ENCODE measurements at places on chromosomes 1 and 21. TPM values are rescaled to one million over a fixed set of nuclear protein-coding genes. Genes with fewer than 3 reads are reported as not detected.
A peak's percentile ranks its signal among the peaks of the same experiment; 100 is the strongest.

The CLDN17 gene
- not detected for total RNA-seq

The TIE1 gene
- 2.2 TPM for total RNA-seq

The CFAP74 gene
- 0.12 TPM for total RNA-seq

The SYCP1 gene
- total RNA-seq: not detected

The MDM4 gene
- total RNA-seq: 98.2 TPM

The DNALI1 gene
- total RNA-seq: 28.6 TPM

The FCRL6 gene
- total RNA-seq: not detected

The APOBEC4 gene
- total RNA-seq: not detected

The COL9A2 gene
- total RNA-seq: 9.0 TPM

The HORMAD1 gene
- not detected for total RNA-seq

The MIS18A gene
- total RNA-seq: 50.9 TPM

The RNF11 gene
- total RNA-seq: 45.2 TPM

The HTR1D gene
- not detected for total RNA-seq

GRCh38 chr1:94543001-94543400 lies 1.4 kb upstream of the F3 start:
- no peak for DNase-seq

DNA sequence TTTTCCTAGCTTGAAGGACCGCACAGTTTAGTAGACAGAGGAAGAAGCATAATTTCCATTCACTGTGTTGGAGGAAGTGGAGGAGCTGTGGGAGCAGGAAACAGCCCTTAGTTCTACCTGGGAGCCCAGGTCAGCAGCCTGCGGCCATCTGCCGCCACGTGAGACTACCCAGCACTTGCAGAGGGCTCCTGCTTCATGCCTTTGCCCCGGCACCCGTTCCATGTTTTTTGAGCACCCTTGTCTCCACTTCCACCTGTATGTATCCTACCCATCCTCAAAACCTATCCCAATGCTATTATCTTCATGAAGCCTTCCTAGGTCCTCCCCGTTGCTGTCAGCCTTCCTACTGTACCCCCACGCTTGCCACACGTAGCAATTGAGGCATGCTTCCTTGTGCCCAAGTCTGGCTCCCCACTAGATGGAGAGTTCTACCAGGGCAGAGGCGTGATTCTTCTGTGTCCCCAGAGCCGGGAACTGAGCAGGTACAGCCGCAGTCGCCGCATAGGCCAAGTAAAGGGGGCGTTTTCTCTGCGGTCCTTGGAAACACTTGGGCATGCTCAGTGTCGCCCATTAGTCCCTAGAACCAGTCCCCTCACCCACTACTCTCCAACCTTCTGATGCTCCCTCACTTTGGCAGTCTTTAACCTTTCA lies 1.9 kb downstream of the SLC6A9 start:
- no peak for DNase-seq

DNA sequence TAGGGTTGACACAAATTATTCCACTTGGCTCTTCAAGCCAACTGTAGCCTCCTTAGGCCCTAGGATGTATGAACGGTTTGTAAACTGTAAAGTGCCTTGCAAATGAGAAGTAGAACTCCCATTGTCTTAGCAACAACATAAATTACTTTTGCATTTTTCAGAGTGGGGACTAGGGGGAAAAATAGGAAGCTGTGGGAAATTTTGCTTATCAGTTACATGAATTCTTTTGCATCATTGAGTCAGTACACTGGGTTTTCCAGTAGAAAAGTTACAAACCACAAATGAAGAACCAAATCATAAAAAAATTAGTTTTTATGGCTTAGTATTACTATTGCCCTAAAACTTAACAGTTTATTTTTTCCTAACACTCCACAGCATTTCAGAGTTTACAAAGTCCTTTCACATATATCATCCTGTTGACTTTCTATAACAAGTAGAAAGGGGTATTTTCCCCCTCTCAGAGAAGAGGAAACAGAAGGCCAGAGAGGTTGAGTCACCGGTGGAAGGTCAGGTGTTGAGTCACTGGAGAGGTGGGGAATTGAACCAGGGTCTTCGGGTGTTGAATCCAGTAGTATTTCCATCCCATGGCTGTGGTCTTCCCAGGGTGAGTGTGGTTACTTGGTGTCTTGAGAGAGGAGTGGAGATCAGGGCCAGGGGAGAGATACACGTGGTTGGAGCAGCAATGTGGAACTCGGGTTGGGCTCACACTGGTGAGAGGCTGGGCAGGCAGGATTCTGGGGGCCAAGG lies 71.9 kb upstream of the USP24 start:
- DNase-seq: no peak

DNA sequence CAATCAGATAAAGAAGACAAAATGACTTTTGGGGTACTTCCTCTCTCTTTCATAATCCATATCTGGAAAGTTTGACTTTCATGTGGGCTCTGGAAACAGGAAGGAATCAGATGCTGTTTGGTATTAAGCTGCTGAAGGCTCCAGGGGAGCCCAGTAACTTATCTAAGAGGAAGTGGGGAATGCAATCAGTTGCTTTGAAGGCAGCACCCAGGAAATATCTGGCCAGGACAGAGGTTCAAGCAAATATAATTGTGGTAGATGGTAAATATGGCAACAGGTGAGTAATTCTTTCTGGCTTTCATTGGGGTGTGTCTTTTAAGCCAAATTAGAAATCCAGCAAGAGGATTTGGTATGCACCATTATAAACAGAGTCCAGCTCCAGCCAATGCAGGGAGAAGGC lies 44.4 kb downstream of the COLGALT2 start:
- DNase-seq: no peak

DNA sequence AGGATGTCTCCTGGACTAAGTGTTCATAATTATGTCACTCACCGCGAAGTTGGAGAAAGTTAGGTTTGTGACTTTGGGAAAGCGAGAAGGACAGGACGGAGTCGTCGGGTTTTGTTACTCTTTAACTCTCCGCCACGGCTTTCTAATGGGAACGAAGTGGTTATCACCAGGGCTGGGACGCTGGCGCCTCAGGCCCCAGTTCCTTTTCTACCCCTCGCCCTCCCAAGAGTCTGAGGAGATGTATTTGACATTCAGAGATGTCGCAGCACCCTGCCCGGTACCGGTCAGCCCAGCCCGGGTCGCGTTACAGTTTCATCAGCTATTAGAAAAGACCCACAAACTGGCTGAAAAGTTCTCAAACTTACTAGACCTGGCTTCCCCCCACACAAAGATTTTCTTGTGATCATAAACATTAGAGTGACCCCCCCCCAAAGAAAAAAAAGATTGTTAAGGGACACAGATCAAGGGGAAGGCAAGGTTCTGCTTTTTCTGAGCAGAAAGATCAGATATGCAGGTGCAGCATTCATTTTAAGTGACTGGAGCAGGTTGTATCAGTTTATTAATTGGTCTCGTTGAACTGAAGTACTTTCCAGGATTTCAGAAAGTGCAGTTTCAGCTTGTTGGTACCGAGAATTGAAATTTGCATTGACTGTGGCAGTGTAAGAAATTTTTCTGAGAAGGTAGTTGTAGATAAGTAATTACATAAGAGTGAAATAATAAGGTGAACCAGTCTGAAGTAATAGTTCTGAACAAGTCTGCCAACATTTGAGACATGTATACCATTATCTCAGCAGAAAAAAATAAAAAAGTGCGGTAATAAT lies 859 bp upstream of the ZBTB18 start:
- no peak for DNase-seq

DNA sequence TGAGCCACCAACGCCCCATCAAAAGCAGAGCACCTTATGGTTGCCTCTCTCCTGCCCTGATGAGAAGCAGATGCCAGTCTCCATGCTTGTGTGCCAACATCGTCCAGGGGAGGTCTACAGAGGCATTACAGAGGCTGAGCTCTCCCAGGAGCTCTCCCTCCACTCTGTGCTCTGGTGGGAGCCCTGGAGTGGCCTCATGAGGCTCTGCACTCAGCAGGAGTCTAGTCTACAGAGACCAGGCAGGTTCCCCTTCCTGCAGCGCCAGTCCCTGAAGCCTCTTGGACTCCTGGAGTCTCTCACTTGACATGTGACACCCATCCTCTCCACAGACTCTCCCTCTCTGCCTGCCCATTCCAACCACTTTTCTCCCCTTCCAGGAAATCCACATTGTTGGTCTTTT lies 3.4 kb downstream of the DCST1 start:
- DNase-seq: no peak

DNA sequence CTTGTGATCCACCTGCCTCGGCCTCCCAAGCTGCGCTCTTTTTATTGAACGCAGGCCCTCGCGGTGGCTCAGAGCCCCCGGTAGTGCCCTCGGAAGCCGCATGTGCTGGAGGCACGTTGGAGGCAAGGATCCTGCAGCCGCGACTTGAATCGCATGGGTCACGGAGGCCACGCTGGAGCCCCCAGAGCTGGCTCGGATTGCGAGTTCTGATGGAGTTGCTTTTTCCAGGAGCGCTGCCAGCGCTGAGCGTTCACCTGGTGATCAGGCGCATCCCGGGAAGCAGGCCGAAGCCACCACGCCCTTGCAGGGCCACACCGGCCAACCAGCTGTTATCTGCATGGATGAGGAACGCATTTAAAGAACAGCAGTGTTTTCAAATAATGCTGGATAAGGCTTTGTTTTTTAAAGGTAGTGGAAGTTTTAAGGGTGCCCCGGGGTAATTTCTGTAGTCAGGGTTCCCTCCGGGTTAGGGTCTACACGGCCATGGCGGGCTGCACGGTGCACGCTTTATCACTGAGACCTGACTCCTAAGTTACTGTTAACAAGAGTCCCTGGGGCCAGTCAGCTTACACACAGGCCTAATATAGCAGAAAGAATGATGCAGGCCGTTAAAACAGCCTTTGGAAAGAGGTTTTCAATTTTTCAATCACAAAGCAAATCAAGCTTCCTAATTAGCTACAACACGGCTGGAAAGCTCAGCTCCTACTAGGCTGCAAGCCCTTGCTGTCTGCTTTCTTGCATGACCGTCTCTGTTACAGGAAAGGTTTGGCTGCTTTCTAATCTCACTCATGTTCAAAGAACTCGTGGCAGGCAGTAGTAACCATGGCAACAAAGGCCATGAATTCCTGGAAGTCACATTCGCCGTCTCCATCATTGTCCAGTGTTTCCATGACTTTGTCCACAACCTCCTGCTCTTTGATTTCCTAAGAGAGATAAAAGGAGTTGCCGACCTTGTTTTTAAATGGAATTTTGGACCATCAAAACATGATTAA lies 6.0 kb downstream of the S100B start:
- peak; percentile 46 for DNase-seq

GRCh38 chr1:179175011-179175841 lies 54.3 kb downstream of the ABL2 start:
- peak; percentile 5 for DNase-seq

GRCh38 chr1:10225573-10225972 lies 15.2 kb downstream of the KIF1B start:
- DNase-seq: no peak

GRCh38 chr1:13662493-13662892 lies 37.5 kb upstream of the PRDM2 start:
- DNase-seq: no peak

GRCh38 chr1:221440658-221441057 lies 301.2 kb downstream of the DUSP10 start:
- DNase-seq: no peak

- DNase-seq: no peak
These were observed 62.8 kb downstream of the TOR3A start for GRCh38 chr1:179144626-179145025.

GRCh38 chr21:44011579-44012473 lies at the start of gene TRAPPC10:
Gene TRAPPC10, plus strand, starts transcription at chr21:44012309. Its CDS starts 185 bp downstream, at chr21:44012494.
- DNase-seq: peak; percentile 68

DNA sequence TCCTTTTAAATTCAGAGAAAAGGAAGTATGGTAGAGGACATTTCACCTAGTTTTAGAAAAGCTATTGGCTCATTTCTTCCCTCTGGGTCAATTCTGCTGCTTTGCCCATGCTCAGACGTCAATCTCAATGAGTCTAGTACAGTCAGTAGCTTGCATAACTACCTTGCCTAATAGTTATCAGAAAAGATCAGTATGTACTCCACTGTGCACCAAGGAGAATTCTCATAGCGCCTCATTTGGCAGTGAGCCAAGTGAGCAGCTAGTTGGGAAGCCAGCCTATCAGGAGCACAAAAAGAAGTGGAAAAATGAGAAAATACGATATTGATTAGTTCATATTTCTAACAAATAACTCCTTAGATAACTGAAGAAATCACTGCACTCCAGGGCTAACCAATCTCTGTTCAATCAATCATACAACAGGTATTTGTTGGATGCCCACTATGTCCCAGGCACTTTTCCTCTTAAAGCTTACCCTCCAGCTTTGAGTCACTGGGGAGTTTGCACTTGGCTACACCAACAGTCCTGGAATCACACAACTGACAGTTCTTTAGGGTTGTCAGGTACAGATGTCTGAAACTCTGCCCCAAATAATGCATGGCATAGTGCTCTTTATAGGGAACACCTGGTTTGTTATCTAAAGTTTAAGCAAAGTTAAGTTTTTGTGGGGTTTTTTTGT lies 50.2 kb downstream of the PRDX6 start:
- no peak for DNase-seq

DNA sequence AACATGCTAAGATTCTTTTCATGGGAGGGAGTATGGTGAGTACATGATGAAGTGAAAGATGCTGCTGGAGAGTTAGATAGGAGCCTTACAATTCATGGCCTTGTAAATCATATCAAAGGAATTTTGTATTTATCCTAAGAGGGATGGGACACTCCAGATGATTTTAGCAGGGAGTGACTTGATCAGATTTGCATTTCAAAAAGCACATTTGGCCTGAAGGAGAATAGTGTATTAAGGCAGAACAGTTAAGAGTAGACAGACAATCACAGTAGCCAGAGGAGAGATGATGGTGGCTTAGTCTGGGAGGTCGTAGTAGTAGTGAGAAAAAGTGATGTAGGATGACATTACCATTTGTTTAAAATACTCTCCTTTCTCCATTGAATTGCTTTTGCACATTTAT lies 48.8 kb downstream of the SYCP1 start:
- DNase-seq: no peak

GRCh38 chr21:44557491-44558328 lies 885 bp downstream of the KRTAP10-3 start:
- DNase-seq: no peak

DNA sequence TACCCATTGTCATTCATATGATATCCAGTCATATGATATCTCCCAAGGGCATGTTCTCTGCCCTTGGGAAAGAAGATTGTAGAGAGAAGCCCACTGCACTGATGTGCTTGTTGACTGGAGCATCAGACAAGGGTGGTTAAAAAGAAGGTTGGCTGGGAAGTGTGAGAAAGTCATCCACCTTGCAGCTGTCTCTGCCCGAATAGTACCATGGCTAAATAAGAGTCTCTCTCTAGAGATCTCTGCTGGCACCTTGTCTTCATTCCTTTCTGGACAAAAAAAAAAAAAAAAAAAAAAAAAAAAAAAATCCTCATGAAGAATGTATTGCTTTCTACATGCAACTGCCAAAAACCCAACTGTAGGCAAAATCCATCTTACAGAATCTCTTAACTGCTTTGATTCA lies 349.7 kb upstream of the ESRRG start:
- DNase-seq: no peak

- DNase-seq: no peak
These were observed 118.6 kb downstream of the NR5A2 start for GRCh38 chr1:200146100-200146499.

GRCh38 chr1:236282425-236282716 lies 613 bp upstream of the ERO1B start:
- DNase-seq: no peak
